ENCODE measurements at places on chromosomes 13 and 19.

DNA sequence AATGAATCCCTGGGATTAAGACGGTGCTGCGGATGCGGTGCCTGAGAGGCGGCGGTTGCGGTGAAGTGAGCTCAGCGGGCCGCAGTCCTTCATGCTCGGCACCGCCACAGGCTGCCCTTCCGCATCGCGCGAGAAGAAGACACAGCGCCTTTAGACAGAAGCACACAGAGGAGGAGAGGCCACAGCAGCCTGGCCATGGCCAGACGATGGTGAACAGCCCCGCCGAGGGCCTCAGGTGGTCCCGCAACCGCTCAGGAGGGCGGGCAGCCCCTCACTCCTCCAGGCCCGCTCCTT is 459.2 kb downstream of the MYO16 start:
- DNase-seq: no peak

- no peak for DNase-seq
These were observed 10.6 kb downstream of the PLEKHJ1 start for GRCh38 chr19:2225415-2226050.

- DNase-seq: no peak
These were observed 58.2 kb upstream of the TEX29 start for GRCh38 chr13:111262281-111262680.

DNA sequence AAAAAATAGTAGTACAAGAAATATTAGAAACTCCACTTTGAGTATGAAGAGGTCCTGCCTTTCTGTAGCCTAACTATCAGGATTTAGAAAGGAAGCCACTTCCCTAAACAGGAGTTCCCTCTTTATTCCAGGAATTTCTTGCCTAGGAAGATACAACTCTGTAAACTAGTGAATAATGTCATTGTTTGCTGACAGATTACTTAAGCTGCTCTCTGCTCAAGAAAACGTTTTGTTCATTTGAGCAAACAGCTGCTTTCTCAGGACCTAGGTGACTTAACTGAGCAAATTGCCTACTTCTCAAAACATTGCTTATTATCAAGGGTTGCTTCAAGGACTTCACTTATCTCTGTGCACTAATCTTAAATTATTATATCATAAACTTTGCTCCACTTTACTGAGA is 1419.4 kb upstream of the SLC10A2 start:
- DNase-seq: no peak

- no peak for DNase-seq
These were observed 22.3 kb upstream of the HNRNPUL1 start for GRCh38 chr19:41241859-41242258.

Measured in stimulated activated CD4-positive, alpha-beta T cell treated with anti-CD3 and anti-CD28 coated beads, Interleukin-4, amount 100 ng/mL, for 4 hours (primary cell).